ENCODE measurements at places on chromosomes 5 and 9.

- no peak for DNase-seq
These were observed 124.5 kb upstream of the PRLR start for GRCh38 chr5:35354751-35355150.

- DNase-seq = no peak
These were observed 456.5 kb downstream of the ZSWIM6 start for GRCh38 chr5:61788548-61788947.

DNA sequence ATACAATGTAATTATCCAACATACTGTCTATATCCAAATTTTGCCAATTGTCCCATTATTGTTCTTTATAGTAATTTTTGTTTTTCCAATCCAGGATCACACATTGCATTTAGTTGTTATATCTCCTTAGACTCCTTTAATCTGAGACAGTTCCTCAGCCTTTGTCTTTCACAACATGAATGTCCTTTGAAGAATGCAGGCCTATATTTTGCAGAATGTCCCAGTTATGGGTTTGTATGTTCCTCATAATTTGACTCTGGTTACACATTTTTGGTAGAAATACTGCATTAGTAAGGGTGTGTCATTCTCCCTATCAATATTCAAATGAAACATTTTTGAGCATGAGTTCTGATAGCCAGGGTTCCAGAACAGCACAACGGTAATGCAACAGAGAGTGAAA, 6.7 kb downstream of the CD180 start:
- no peak for DNase-seq

DNA sequence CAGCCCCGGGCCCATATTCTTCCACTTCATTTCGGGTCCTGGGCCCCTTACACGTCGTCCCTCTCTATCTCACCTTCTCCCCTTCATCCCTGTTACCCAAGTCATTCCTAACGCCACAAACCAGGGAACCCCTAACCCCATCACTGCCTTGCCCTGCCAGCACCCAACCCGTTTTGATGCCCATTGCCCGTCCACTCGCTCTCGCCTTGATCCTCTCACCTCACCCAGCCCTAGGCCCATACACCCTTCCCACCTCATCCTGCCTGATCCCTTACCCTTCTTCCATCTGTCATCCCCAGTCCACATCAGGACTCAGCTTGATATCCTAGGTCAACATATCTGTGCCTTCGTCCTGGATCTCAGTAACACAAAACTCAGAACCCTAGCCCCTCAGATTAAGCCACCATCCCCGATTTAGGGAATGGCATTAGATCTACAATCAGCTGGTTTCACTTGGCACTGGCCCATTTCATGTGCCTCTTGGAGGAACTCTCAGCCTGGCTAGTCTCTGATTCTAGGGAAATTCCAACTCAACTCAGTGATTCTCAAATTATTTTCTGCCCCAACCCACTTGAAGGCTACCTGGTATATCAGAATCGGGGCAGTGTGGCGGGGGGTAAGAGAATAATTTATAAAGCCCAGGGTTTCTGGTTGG, 489 bp downstream of the CHMP5 start:
- DNase-seq = no peak

DNA sequence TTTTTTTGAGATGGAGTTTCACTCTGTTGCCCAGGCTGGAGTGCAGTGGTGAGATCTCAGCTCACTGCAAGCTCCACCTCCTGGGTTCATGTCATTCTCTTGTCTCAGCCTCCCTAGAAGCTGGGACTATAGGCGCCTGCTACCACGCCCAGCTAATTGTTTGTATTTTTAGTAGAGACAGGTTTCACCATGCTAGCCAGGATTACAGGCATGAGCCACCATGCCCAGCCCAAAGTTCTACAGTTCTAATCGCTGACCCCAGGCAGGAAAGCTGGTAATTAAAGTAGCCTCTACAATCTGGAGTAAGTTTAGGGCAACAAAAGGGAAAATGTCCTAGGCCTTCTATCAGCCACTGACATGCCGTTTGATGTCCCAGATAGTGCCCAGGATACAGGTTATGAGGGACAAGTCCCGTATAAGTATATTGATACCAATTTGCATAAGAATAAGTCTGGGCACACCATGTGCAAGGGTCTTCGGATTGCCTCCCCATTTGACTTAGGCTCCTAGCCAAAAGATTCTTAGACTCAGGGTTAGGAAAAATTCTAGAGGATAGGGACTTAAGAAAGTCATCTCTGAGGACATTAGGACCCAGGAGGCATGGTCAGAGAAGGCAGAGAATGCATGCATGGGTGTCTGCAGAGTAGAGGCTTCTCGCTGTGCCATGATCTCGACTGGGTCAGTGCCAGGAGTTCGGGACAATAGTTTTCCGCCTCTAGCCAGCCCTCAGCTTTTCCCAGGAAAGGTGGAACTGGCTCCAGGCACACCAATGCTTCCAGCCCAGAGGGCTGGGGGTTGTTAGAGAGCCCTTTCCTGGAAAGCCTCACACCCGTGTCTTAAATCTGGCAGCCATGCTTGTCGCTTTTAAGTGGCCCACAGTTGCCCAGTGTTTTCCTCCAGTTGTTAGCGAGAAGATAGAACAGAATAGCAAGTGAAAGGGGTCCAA, 1111.1 kb downstream of the TAF11L14 start:
- no peak for DNase-seq

GRCh38 chr9:97559111-97559514, 57.6 kb downstream of the TMOD1 start:
- no peak for DNase-seq

- DNase-seq = no peak
These were observed 1009.4 kb downstream of the TLE1 start for GRCh38 chr9:80679916-80680315.

- no peak for DNase-seq
These were observed 377.0 kb upstream of the RIOK2 start for GRCh38 chr5:97559827-97560598.

GRCh38 chr9:115207003-115207836, 89.3 kb upstream of the TNC start:
- DNase-seq = no peak

- peak; percentile 23 for DNase-seq
These were observed 681 bp downstream of the MAN2A1 start for GRCh38 chr5:109690242-109690974.

- no peak for DNase-seq
These were observed 8.2 kb downstream of the CEP120 start for GRCh38 chr5:123414974-123415373.

- DNase-seq = no peak
These were observed 2.3 kb upstream of the TBCA start for GRCh38 chr5:77778398-77778797.

DNA sequence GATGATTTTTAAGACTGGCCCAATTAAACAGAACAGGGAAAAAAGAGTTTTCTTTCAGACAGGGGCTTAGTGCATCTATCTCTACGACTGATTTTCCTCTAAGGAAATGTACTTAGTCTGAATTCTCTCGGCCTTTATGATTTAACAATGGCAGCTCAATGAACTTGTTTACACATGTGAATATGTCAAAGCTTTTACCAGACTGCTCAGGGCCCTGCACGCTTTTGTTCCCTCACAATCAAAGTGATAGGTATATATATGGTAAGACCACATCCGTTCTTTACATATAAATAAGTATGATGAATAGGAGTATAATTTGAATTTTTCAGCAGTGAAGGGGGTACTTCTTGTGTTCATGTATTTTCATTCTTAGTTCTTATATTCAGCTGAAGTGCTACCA, 27.6 kb downstream of the LEAP2 start:
- no peak for DNase-seq

DNA sequence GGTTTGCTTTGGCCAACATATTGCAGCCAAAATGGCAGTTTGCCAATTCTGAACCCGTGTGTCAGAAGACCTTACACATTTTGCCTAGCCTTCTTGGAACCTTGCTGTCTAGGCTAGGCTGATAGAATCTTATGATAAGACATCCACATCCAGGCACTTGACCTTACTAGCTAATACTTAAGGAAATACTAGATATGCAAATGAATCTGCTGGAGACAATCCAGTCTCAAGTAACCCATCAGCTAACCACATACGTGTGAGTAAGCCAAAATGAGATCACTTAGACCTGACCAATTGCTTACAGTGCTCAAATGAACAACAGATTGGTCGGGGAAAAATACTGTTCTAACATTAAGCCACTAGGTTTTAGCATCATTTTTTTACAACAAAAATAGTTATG, 1504.6 kb upstream of the CDH9 start:
- DNase-seq = no peak

Data from effector memory CD4-positive, alpha-beta T cell (primary cell).